ENCODE measurements at places on chromosomes 7 and 10.

GRCh38 chr7:50372923-50373322 lies 68.4 kb downstream of the IKZF1 start:
- H3K27ac ChIP-seq: no peak overlapping the region
- no peak overlapping the region for H3K4me3 ChIP-seq
- DNase-seq: no peak
- H3K36me3 ChIP-seq: no peaks in the 10 kb centered on the region

DNA sequence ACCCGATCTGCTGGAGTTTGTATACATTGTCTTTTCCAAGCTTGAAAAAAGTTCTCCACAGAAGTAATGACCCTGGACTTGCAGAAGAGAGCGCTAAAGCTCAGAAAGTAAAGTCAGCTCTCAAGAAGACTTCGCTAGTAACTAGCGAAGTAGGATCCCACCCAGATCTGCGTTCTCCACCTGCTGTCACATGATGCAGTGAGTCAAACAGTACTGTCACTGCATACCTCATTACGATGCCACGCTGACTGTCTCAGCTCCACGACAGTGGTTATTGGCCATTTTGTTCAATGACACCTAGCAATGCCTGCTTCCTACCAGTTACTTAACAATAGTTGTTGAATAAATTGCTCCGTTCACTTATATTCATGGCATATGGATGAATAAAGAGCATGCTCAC lies 29.7 kb upstream of the SEC61G start:
- H3K27ac ChIP-seq: no peak overlapping the region
- H3K27me3 ChIP-seq: peaks cover 9% of the 10 kb centered on the region
- no peak overlapping the region for H3K4me3 ChIP-seq
- DNase-seq: peak; percentile 78
- no peaks in the 10 kb centered on the region for H3K36me3 ChIP-seq

- no peaks in the 10 kb centered on the region for H3K27me3 ChIP-seq
- no peaks in the 10 kb centered on the region for H3K36me3 ChIP-seq
- H3K4me3 ChIP-seq: no peak overlapping the region
- H3K4me1 ChIP-seq: no peaks in the 10 kb centered on the region
Observed at GRCh38 chr10:48775206-48775517, 90.5 kb downstream of the WDFY4 start.

DNA sequence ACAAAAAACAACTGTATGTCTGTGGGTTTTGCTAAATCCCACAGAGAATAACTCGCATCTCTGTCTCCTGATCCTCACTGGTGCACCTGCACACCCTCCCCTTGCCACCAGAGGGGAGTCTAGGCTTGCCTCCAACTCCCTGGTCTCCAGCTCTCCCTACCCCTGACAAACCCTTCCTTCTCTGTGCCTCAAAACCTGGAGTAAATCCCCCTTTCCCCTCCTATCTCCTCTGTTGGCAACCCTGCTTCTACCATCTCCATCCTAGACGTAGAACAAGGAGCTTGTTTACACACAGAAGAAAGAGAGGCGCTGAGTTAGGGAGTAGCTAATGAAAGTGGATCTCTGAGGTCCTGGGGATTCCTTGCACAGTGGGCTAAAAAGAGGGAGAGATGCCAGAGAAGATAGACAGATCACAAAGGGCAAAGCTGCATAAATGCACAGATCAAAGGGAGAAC lies 6.0 kb downstream of the MBLAC1 start:
- H3K36me3 ChIP-seq: no peaks in the 10 kb centered on the region
- H3K4me1 ChIP-seq: peaks cover 5% of the 10 kb centered on the region
- H3K27me3 ChIP-seq: no peaks in the 10 kb centered on the region

- peaks cover 55% of the 10 kb centered on the region for H3K4me1 ChIP-seq
- H3K27ac ChIP-seq: no peak overlapping the region
- no peaks in the 10 kb centered on the region for H3K36me3 ChIP-seq
- no peak overlapping the region for H3K4me3 ChIP-seq
- peak; percentile 40 for DNase-seq
- H3K27me3 ChIP-seq: no peaks in the 10 kb centered on the region
Observed at GRCh38 chr10:63437116-63437949, 28.4 kb downstream of the JMJD1C start.
